ENCODE measurements at places on chromosomes 2 and 18.

GRCh38 chr2:62370321-62371250 is 135.4 kb downstream of the TMEM17 start:
- DNase-seq: no peak

- DNase-seq: peak; percentile 65
These were observed at the start of gene ARHGEF4 for GRCh38 chr2:130836501-130837174. ARHGEF4 (plus strand) TSS chr2:130836914; CDS start chr2:130836954, 40 bp downstream.

GRCh38 chr2:25215232-25215631 is 46.9 kb upstream of the POMC start:
- no peak for DNase-seq

DNA sequence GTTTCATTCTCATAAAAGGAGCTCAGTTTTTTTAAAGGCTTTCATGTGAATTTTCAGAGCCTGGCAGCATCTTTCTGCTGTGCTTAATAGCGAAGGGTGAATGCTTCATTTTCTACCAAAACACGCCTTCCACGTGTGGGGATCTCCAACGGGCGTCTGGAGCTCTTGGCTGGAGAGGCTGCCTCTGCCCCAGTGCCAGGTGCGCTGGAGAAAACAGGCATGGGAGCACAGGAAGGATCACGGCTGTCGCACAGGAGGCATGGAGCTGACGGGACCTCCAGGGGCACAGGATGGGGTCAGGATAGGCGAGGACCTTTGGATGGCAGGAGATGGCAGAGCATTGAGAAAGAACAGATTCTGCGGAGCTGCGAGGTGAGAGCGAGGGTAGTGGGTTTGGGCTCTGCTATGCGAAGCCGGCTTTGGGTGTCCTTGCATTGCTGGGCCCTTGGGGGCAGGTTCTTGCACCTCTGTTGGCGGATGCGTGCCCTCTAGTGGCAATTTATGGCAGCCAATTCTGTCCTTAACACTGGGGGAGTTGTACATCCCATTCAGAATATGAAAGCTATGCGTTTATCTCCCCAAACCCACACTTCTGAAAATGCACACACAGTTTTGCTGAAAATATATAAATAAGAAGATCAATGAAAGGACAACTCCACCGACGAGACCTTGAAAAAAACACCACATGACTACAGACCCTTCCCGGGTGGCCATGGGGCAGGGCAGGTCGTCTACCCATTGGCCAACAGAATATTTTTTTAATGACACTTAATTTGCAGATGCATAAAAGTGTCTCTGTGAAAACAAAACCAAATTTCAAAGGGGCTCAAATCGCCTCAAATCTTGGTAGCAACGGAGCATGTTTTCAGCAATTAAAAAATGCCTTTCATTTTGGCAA is 90.4 kb upstream of the SLC35G4 start:
- peak; percentile 60 for DNase-seq

- no peak for DNase-seq
These were observed 189.1 kb upstream of the ERBB4 start for GRCh38 chr2:212727751-212728150.

DNA sequence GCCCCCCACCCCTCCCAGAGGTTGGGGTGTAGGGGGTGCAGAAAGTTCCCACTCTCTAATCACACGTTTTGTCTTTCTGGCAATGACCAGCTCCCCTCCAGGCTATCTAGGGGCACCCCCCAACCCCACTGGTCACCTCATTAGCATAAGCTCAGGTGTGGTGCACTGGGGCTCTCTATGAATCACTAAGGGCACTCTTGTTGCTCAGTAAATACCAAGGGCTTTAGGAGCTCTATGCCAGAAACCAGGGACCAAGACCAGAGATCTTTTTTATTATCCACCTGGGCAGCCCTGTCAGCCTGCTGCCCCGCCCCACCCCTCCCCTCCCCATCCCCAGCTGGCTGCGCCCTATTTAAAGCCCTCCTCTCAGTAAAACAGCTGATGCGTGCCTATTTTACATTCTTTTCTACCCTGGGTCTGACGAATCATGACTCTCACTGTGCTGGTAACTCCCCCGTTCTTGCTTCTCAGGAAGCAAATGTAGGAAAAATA is 24.3 kb downstream of the NCK2 start:
- DNase-seq: peak; percentile 49

GRCh38 chr18:45774065-45774521 is 50.1 kb downstream of the SLC14A1 start:
- peak; percentile 41 for DNase-seq

GRCh38 chr2:105243961-105244360 is 2.4 kb downstream of the GPR45 start:
- no peak for DNase-seq

GRCh38 chr18:43279015-43279744 is 1.9 kb upstream of the SYT4 start:
- peak; percentile 38 for DNase-seq

GRCh38 chr2:184597571-184597991 is 748 bp upstream of the ZNF804A start:
- DNase-seq: peak; percentile 79
